ENCODE measurements at places on chromosomes 12 and 14.

DNA sequence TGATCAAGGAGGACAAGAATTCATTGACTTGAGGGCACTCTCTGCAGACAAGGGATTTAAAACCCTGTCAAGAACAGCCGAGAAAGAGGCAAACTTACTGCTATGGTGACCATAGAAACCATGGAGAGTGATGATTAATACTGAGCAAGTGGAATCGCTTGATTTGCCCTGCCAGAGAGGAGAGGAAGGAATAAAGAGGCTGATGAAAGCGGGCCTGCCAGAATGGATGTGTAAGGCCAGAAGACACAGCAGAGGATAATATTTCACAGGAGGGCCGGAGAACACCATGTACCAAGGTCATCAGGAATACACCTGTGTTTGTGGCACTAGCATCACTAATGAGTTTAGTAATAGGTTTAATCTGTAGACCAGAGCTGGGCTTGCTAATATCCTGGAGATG is 221.8 kb upstream of the DCN start:
- no peak for DNase-seq

DNA sequence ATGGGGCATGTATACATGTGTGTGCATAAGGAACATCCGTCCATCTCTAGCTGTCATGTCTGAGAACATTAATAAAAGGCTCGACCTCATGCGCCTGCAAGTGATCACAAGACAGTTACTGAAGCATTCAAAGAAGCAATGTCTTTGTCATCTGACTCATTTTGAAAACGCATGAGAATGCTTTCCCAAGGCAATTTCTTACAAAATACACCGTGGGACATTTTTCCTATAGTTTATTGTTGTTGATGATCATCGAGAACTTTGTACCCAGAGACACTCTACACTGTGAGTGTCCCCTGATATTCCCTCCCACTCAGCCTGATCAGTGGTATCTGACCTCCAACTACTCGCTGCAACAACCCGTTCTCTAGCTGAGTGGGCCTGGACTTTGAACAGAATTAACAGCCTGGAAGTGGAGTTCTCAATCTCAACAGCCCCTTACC is 68.1 kb downstream of the ETV6 start:
- DNase-seq = no peak

GRCh38 chr12:9642606-9643265 is 26.8 kb upstream of the CLEC2D start:
- DNase-seq = no peak

GRCh38 chr12:57849035-57849434 is 2.5 kb upstream of the CTDSP2 start:
- no peak for DNase-seq

DNA sequence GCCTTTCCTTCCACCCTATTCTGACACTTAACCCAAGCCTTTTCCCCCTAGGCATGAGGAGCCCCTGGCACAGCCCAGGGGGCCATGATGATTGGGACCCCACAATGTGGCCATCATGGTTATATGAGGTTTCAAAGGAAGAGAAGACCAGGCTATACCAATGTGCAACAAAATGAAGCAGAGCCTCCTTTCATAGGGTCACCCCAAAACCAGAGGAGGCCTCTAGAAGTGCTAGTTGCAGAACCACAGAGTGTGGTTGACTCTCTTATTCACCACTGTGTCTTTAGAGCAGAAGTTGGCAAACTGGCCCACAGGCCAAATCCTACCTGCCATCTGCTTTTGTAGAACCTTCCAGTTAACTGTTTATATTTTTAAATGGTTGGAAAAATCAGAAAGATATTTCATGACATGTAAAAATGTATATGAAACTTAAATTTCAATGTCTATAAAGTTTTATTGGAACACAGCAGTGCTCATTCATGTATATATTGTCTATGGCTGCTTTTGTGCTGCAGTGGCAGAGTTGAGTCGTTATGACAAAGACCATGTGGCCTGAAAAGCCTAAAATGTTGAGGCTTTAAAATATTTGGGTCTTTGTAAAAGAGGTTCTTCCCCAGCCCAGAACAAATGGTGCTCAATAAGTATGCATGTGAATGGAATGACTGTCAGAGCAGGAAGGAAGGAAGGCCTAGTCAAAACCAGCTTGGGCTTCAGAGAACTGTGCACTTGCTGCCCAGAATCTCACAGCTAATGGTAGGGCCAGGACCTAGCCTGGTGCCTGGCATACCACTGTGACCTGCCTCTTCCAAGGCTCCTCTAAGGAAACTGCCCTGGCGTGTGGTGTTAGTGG is 49.2 kb downstream of the SUSD6 start:
- no peak for DNase-seq

GRCh38 chr12:93087840-93088610 is 158.9 kb upstream of the EEA1 start:
- DNase-seq = no peak

DNA sequence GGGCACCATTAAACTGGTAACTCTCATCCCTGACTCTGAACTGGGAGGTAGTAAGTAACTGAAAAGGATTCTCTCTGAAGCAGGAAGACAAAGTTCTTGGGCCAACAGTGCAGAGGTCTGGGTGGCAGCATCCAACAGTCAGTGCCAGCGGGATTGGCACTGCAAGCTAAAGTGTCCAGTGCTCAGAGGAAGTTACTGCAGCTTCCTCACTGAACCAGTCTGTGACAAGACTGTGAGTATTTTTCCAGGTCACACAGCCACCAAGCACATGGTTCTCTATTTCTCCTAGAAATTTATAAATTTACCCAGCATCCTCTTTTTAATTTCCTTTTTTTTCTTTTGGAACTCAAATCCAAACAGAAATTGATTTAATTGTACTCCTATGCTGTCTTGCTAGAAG is 81.6 kb upstream of the FAR2 start:
- no peak for DNase-seq

DNA sequence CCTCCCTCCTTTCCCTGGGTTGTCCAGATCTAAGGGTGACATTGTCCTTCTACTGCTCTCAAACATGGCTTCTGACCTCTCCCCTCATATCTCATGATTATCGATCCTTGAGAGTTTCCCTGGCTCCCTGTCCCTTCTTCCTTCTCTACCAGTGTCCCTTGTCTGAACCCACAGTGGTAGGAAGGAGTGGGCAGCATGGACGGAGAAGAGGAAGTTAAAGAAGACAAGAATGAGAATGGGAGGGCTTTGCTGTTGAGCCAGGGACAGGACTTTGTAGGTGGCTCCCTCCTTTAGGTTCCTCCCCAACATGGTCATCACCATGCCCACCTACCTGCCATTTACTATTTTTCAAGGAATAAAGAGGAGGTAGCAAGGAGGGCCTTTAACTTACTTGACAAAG is 166.7 kb downstream of the TMEM117 start:
- no peak for DNase-seq

DNA sequence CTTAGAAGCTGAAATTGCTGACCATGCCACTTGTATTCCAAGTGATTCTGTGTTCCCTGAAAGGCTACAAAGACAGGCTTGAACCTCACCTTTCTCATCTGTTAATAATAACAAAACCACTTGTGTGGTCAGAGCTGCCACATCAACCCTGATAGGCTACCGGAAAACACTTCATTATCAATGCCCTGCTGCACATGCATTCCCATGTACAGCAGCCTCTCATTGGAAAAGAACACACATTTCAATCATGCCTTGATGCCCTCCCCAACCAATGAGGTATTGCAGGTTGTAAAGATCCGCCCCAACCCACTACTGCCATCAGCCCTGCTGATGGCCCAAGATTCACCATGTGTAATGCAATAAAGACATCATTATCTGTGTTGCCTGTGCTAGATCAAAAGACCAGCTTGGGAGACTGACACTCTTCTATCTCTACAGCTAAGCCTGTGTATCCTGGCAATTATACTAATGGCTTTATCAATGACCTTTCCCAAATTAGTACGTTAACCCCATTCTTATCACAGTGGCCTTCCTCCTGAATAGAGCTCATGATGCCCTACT is 2.8 kb downstream of the GPR19 start:
- no peak for DNase-seq

- DNase-seq = no peak
Observed at GRCh38 chr12:106455111-106455510, 97.6 kb downstream of the POLR3B start.

- DNase-seq = no peak
Observed at GRCh38 chr12:114241973-114242434, 163.9 kb downstream of the TBX5 start.

DNA sequence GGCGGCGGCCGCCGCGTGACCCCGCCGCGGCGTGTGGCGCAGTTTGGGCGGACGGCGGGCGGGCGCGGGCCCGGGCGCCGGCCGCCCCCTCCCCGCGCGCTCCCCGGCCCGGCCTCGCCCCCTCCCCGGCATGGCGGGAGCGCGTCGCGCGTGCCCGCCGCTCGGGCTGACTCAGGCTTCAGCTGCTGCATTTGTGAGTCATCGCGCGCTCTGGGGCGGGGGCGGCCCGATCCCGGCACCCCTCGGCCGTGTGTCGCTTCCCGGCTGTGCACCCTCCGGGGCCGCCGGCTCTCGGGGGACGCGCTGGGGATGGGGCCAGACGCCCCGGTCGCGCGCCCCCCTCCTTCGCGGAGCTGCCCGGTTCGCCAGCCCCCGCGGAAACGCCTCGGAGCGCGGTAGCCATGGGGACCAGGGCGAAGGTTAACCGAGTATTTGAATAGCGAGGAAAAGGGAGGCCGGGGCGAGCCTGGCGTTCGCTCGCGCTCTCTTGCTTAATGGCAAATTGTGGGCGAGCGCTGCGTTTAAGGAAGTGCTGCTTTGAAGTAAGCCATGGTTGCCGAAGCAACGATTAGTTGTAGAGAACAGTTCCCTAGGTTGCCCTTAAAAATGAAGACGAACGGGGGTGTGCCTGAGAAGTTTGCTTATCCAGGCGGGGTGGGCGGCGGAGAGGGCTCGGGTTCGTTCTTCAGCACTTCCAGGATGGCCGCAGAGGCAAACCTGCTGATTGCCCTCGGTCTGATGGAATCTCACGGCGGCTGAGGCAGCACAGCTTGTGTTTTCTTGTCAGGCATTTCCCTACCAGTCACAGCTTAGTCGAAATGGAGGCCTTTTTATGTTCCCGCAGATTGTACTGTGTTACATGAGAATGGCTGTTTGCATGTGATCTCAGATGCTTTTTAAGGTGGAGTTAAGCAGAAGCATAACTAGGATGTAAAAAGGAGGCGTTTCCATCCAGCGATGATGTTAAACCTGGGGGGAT is 896 bp downstream of the EIF5 start:
- peak; percentile 60 for DNase-seq

GRCh38 chr14:95301527-95302187 is 18.1 kb downstream of the CLMN start:
- DNase-seq = no peak

- DNase-seq = no peak
Observed at GRCh38 chr12:55809274-55809673, 8.2 kb downstream of the SARNP start.

DNA sequence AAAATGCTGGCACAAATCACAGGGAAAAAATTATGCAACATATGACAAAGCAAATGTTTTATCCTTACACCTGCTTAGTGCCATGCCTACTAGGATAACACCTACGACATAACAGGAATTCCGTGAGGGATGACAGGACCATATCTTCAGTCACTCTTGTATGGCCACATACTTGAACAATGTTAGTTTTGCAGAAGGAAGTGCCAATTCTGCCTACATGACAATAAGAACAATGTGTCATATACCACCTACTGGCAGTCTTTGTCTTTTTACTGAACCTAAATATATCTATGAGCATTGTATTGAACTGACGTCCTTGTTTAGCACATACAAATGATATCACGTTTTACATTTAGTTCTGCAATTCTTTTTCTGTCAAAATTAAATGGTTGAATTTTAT is 234.0 kb downstream of the ADAMTS20 start:
- no peak for DNase-seq

DNA sequence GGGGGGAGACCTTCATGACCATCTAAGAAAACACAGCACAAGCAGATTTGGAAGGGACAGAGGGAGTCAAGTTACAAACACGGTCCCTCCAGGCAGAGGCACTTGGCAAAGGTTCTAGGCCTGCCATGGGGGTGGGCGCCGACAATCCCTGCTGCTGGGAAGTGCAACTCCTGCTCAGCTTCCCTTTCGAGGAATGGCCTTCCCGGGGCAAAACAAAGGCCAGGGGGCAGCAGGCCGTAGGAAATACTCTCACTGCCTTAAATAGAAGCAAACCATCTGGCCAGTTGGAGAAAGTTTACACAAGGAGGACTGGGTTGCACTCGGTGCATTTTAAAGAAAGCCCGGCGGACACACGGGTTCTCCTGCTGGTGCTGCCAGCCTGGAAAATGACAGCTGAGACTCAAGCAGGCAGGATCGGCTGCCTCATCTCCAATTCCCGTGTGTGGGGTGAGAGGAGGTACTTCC is 65.8 kb downstream of the ITPK1 start:
- no peak for DNase-seq

- DNase-seq = no peak
Observed at GRCh38 chr12:52473768-52474167, at the start of gene KRT6C. Gene KRT6C (minus strand): TSS chr12:52473805. CDS start chr12:52473737, 68 bp downstream.

DNA sequence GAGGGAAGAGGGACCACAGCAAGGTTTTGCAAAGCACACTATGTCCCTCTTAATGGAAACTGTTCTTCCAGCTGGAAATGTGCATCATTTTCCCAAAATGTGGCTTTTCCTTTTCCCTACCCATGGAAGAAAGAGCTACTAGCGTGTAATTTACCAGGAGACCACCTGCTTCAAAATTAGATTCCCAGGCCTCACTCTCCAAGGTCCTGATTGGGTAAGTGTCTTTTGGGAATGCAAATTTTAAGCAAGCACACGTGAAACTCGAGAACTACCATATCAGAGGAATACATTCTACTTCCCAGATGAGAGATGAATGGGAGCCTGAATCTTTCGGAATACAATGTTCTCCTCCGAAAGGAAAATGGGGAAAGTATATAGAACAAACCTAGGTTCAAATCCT is 201.6 kb upstream of the NOS1 start:
- DNase-seq = no peak

GRCh38 chr12:106152334-106152733 is 13.6 kb upstream of the NUAK1 start:
- no peak for DNase-seq

- no peak for DNase-seq
Observed at GRCh38 chr14:99931308-99931707, 133.9 kb upstream of the EVL start.

DNA sequence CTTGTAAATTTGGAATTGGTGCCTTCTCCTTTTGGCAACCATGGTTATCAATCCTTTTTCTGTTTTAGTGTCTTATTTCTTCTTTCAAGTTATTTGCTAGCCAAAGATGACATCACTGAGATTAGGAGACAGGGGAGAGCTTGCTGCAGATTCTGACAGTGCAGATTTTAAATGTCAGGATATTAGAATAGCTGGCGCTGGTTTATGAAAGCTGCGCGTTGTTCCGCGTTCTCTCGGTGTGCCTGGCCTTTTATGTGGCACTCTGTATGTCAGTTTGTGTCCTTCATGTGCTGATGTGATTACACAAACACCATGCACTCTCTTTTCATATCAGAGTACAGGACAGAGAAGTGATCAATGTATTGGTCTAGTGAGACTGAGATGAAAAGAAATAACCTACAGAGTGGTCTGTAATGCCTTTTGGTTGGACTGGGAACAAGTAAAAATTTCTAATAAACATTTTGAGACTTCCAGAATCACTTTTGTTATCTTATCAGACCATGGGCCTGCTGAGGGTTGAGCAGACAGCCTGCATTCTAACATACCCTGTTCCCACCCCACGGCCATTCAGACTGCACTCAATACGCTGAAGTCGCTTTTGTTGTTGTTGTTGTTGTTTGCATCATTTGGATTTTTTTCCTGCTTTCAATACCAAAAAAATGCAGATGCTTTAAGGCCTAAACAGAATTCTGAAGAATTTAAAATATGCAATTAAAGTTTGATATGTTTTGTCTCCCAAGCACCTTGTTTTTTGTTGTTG is 49.7 kb upstream of the TRAF3 start:
- DNase-seq = no peak
